Stimulated activated CD8-positive, alpha-beta memory T cell treated with anti-CD3 and anti-CD28 coated beads, Interleukin-7, amount 100 ng/mL, for 4 hours (primary cell): ENCODE measurements at places on chromosomes 2 and 18.

GRCh38 chr2:150762571-150762970, 275.1 kb upstream of the RND3 start:
- no peak for DNase-seq

- DNase-seq, result peak; percentile 28
These were observed 28.5 kb upstream of the MCFD2 start for GRCh38 chr2:46943881-46944798.

DNA sequence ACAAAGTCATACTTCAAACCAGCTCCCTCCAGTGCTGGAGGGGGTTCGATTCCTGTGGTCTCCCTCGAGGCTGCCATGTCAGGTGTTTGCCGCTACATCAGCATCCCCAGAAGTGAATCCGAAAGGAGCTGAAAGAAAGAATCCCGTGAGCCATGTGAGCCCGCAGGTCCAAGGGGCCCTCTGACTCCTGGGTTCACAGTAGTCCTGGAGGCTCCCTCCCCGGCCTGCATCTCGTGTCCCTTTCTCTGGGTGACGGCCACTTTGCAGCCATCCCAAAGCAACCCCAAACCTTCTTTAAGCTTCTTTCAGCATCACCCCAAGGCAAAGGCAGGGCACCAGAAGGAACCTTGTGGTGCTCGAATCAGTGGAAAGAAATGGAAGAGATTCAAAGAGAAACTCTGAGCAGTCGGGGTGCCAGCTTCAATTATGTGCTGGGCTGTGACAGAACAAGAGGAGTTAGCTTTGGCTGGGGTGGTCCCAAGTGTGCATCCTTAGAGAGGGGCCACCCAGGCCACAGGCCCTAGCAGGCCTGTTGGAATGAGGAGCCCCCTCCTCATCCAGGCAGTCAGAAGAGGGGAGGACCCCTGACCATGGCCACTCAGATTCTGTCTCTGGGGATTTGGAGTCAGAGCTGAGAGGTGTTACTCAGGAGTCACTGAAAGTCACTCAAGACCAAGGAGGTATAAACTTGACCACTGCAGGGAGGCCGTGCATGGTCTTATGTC, 59.7 kb downstream of the CIB4 start:
- no peak for DNase-seq

DNA sequence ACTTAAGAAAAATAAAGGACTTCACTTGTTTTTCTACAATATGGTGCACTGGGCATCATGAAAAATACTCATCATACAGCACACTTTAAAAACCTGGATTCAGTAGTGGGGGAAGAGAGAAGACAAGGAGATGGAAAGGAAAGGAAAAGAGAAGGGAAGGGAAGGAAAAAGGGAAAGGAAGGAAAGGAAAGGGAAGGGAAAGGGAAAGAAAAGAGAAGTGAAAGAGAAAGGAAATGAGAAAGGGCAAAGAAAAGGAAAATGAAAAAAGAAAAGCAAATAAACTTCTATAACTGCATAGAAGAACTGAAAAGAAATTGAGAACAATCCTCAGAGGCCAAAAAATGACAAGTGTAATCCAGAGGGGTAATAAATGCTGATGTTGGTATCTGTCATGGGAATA, 388.1 kb upstream of the PKDCC start:
- no peak for DNase-seq

- DNase-seq, result no peak
These were observed 38.7 kb downstream of the PKDCC start for GRCh38 chr2:42086500-42086953.

GRCh38 chr2:101040072-101040471, 38.0 kb downstream of the RPL31 start:
- DNase-seq, result no peak
